ENCODE measurements at places on chromosomes 5 and 9.

- DNase-seq, result peak; percentile 57
Measured at GRCh38 chr9:101449071-101449721, 13.6 kb upstream of the ALDOB start.

DNA sequence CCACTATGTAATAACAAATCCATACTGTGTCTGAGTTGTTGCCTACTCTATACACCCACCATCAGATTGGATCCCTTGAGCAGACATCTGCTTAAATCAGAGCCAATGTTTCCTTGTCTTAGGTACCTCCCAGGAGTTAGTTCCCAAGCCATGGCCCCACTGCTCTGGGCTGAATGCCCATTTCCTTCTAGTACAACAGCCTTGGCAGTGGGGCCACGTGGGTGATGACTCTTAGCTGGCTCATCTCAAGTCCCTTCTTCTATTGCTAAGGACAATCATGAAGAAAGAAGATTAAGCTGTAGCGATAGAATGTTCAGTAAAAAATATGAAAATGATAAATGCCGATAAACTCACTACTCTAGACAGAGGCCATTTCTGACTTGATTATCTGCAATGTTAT lies 16.6 kb downstream of the PTGR1 start:
- DNase-seq, result no peak

DNA sequence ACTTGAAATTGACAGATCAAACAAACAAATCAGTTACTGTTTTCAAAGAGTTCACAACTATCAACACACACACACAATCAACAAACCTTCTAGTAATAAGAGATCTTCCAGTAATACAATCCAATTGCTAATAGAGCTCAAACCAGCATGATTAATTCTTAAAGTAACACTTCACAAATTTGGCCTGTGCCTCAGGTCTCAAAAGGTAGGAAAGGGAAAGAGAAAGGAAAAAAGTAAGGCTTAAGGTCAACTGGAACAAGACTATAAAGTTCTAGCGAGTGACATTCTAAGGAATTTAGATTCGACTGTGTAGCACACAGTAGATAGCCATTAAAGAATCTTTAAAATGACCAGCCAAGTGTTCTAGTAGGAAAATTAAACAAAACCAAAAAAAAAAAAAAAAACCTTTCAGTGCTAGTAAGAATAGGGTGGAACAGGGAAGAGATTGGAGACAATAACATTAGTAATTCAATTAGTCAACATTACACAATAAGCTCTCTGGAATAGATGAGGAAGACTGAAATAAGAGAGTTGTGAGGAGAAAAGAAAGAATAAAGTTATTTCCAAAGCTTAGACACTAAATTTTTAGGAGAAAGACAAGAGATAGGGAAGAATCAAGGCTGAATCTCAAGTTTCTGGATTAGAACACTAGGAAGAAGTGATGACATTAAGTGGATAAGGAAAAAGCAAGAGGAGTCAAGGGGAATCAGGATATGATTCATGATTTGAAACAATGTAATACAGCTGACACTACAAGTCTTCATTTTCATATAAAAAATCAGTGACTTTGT lies 86.1 kb downstream of the FBXL17 start:
- DNase-seq, result no peak

DNA sequence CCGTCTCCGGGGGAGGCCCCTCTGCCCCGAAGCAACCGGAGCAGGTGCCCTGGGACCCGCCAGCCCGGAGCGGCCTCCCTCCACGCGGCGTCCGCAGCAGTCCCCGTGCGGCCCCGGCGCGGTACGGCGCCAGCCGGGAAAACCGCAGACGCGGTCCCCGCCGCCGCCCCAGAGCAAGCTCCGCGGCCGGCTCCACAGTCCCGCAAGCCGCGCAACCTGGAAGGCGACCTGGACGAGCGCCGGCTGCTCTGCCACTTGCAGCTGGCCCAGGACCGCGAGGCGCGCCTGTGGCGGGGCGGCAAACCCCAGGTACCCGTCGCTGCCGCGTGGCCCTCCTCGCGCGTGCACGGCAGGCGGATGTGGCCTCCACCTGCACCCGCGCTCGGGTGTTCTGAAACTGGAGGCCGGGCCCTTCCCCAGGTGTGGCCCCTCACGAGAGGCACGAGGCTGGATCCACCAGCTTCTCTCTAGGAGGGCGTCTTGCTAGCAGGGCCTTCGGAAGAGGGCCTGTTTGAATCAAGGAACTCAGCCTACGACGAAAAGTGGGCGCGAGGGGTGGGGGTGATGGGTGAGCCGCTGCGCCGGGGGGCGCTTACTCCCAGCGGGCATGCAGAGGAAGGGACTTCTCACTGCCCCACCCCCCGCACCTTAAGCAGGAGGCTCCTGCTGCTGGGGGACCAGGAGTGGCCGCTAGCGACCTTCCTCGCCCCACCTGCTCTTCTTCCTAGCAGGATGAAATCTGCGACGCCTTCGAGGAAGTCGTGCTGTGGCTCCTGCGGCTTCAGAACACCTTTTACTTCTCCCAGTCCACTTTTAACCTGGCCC lies 602 bp downstream of the CCNI2 start:
- DNase-seq, result peak; percentile 69

- no peak for DNase-seq
Measured at GRCh38 chr9:136798708-136799078, 2.6 kb downstream of the CCDC183 start.

GRCh38 chr9:129762985-129763926 lies 10.4 kb upstream of the PTGES start:
- DNase-seq, result no peak

DNA sequence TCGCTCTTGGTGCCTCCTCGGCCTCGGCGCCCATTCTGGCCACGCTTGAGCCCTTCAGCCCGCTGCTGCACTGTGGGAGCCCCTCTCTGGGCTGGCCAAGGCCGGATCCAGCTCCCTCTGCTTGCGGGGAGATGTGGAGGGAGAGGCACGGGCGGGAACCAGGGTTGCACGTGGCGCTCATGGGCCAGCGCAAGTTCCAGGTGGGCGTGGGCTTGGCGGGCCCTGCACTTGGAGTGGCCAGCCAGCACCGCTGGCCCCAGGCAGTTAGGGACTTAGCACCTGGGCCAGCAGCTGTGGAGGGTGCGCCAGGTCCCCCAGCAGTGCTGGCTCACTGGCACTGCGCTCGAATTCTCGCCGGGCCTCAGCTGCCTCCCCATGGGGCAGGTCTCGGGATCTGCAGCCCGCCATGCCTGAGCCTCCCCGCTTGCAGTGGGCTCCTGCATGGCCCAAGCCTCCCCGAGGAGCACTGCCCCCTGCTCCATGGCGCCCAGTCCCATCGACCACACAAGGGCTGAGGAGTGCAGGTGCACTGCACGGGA lies 106.4 kb downstream of the SMC2 start:
- no peak for DNase-seq

DNA sequence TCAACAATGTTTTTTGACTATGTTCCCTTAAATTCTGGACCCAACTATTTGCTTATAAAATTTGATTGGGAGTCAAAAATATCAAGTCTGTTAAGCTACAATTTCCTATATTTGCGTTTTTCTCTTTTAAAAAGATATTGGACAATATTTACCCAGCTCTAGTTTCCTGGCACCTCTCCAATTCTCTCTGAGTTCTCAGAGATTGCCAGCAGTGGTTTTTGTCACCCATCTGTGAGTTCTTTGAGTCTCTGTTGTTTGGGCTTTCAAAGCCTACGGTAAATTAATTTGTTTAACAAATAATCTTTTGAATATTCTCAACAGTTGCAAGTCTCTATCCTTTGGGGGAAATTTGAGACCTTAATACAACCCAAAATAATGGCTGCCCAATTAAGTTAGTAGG lies 174.2 kb upstream of the PUM3 start:
- DNase-seq, result no peak
